Caki2 (cell line): ENCODE measurements at places on chromosomes 7 and 10. TPM values are rescaled to one million over a fixed set of nuclear protein-coding genes. Genes with fewer than 3 reads are reported as not detected.
A peak's percentile ranks its signal among the peaks of the same experiment; 100 is the strongest.

LRGUK gene
- total RNA-seq: not detected in 2 replicates

ZNF777 gene
- 12.3 and 19.6 TPM in 2 replicates for total RNA-seq

NEURL1 gene
- not detected in 2 replicates for total RNA-seq

RPA3 gene
- total RNA-seq: 78.6 and 92.9 TPM in 2 replicates

AKR1C4 gene
- total RNA-seq: not detected in 2 replicates

CCDC136 gene
- total RNA-seq: 2.7 and 5.2 TPM in 2 replicates

H2BK1 gene
- not detected in 2 replicates for total RNA-seq

PHYHIPL gene
- total RNA-seq: 2.2 TPM in 1 of 2 replicates, not detected in the other

DNA sequence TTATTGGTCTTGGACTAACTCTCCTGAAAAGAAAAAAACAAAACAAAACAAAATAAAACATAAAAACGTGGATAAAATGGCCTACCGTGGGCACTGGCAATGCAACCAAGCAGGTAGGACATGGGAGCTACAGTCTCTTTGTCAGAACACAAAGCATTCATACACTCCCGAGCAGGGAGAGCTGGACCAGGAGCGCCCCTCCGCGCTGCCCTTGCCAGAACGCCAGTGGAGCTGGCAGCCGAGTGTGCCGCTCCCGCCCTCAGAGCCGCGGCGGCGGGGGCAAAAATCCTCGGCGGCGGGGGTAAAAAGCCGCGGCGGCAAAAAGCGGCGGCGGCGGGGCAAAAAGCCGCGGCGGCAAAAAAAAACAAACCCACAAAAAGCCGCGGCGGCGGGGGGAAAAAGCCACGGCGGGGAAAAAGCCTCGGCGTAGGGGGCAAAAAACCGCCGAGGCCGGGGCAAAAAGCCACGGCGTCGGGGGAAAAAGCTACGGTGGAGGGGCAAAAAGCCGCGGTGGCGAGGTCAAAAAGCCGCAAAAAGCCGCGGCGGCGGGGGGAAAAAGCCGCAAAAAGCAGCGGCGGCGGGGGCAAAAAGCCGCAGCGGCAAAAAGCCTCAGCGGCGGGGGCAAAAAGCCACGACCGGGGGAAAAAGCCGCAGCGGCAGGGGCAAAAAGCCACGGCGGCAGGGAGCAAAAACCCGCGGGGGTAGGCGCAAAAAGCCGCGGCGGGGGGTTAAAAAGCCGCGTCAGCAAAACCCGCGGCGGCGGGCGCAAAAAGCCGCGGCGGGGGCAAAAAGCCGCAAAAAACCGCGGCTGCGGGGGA lies 418.1 kb downstream of the ZNF716 start:
- DNase-seq: no peak

GRCh38 chr7:151825721-151826120 lies 51.2 kb downstream of the PRKAG2 start:
- DNase-seq: no peak

DNA sequence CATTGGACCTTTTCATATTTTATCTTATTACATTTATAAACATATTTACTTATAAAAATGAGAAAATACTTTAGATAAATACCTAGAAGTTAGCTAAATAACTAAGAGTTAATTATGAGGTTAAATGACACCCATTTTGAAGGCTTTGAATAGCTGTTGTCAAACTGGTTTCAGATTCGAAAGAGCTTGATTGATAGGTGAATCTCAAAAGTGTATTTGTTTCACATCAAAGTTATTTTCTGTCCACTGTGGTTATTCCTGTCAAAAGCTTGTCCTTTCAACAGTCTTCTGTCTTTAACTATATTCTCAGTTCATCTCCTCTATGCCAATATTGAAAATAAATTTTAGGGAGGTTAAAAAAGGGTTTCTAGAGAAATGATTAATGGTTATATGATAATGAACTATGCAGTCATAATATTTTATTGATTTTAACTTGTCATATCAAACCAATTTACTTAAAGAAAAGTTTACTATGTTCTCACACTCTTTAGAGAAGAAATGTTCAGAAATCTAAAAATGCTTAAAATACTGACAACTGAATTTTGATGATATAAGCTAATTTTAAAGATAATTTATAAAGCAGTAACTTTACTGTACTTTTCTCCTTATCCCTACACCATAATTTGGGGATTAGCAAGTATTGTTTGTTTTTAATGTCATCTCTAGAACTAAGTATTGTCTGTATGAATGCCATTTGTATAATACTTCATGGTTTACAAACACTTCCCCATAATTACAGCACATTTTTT lies 72.0 kb upstream of the FOXP2 start:
- DNase-seq: no peak

DNA sequence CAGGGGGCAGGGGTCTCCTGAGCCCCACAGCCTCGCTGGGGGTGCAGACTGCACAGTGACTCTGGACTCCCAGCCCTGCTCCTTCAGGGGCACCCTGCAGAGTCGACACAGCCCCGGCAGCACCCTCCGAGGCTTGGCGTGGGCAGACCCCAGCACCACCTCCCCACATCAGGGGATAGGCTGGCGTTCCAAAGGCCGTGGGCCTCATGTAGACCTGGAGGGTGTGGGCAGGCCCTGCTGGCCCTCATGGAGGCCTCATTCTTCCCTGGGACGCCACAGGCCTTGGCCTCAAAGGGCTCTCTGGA lies 265.9 kb downstream of the ELFN1 start:
- no peak for DNase-seq

DNA sequence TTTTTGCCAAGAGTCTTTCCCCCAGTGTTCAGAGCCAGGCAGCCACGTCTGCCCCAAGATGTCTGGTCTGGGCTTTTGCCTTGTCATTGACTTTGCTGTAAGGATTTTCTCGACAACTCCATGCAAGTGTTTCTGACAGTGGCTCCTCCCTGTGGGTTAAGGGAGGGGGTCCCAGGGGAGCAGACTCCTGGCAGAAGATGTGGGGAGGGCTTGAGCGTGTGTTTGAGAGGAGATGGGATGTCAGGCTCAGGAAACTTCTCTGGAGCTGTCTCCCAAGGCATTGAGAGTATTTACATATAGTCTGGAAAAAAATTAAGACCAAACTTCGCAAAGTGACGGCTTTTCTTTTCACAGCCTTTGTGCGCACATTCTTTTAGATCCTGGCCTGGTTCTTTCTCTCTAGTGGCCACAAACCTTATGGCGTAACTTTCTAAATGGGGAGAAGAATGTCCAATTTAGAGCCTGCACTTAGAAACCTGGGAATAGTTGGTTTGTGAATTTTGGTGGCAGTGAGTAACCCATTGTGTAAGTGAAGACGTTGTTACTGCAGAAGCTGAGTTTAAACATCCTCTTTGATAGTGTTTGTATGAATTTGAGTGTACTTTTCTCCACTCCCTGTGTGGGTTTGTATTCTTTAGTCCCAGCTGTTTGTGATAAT lies 201.5 kb downstream of the LRMDA start:
- DNase-seq: no peak

DNA sequence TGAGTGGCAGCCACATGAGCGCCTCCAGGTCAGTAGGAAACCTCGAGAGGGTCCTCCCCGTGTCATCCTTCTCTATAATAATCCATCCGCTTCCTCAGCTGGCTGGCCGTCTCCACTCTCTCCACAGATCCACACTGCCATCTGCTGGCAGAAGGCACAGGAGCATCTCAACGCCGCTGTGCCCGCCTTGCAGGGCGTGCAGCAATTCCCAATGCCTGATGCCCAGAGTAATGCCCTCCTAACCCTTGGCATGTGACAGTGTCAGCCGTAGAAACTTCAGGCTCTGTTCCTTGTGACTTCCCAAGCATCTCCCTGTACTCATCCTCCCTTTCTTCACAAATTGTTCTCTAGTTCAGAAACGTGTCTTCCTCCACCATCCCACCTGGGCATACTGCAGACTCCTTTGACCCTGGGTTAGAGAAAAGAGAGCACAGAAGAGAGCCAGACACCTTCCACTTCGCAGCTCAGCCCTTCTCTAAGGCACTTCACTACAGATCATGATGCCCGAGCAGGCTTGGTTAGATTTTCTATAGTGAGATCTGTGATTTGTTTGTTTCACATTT lies 70.8 kb downstream of the XPNPEP1 start:
- DNase-seq: peak; percentile 61

- DNase-seq: no peak
Measured at GRCh38 chr10:129888784-129889616, 75.1 kb downstream of the EBF3 start.

GRCh38 chr7:31595390-31595789 lies 81.5 kb downstream of the ITPRID1 start:
- no peak for DNase-seq

DNA sequence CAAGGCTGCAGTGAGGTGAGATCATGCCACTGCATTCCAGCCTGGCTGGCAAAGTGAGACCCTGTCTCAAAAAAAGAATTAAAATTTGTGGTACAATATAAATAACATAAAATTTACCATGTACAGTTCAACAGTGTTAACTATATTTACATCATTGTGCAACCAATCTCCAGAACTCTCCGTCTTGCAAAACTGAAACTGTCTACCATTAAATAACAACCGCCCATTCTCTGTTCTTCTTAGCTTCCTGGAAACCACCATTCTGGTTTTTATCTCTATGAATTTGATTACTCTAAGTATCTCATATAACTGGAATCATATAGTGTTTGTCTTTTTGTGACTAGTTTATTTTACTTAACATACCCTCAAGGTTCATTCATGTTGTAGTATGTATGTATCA lies 167.6 kb downstream of the AUTS2 start:
- no peak for DNase-seq

GRCh38 chr7:2191016-2191415 lies 41.7 kb downstream of the MAD1L1 start:
- DNase-seq: no peak

GRCh38 chr7:30146127-30146612 lies 11.4 kb downstream of the MTURN start:
- DNase-seq: no peak

GRCh38 chr7:150342121-150342408 lies 636 bp upstream of the RARRES2 start:
- DNase-seq: no peak

DNA sequence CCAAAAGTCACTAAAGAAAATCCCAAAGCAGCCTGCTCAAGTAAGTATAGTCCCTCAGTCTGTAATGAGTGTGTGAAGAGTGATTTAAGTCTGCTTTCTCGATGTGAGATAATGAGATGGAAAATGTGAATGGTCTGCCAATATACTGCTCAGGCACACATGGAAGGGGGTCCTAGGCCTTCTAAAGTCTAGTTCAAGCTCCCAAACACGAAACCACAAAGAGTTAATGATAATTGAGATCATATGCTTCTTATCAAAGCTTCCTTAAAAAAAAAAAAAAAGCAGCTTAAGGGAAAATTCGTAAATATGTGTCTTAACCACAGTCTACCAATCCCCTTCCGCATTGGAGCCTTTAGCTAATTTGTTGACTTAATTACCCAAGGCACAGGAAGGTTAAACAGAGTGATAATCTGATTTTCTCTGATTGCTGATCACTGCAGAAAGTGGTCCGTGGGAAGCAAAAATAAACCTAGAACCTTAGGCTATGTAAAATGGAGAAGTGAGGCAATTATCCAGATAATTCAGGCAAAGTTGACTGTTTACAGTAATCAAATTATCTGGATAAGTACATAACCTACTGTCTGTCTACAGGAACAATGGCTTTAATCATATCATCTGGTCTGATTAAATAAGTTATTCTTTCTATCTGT lies 172.9 kb downstream of the MBL2 start:
- no peak for DNase-seq

- no peak for DNase-seq
Measured at GRCh38 chr10:1382711-1383110, 326.5 kb downstream of the WDR37 start.

- no peak for DNase-seq
Measured at GRCh38 chr7:73308074-73308664, 457 bp downstream of the NSUN5 start.

DNA sequence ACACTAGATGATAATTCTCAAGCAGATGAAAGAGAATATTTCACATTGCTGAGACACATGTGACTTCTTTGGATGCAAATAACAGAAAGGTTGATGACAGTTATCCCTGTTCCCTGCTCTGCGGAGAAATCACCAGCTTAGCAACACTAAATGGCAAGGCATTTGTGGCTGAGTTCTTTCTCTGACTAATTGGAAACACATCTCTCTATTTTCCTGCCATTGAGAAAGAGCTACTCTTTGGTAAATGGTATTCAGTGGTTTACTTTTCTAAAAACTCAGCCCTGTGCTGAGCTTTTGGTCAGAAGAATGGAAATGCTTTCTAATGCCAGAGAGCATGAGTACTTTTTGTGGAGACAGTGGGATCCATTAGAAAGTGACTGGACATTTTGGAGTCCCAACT lies 771.4 kb downstream of the LRMDA start:
- no peak for DNase-seq

DNA sequence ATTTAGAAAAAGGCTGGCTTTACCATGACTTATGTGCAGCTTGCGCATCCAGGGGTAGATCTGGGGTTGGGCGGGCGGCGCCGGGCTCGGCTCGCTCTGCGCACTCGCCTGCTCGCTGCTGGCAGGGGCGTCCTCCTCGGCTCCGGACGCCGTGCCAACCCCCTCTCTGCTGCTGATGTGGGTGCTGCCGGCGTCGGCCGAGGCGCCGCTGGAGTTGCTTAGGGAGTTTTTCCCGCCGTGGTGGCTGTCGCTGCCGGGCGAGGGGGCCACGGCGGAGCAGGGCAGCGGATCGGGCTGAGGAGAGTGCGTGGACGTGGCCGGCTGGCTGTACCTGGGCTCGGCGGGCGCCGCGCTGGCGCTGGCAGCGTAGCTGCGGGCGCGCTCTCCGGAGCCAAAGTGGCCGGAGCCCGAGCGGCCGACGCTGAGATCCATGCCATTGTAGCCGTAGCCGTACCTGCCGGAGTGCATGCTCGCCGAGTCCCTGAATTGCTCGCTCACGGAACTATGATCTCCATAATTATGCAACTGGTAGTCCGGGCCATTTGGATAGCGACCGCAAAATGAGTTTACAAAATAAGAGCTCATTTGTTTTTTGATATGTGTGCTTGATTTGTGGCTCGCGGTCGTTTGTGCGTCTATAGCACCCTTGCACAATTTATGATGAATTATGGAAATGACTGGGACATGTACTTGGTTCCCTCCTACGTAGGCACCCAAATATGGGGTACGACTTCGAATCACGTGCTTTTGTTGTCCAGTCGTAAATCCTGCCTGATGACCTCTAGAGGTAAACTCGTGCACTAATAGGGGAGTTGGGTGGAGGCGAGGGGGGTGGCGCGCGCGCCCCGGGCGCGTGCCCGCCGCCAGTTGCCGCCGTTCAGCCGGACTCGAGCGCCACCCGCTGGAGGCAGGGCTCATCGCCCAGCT lies at the start of gene HOXA5:
Gene HOXA5, minus strand, starts transcription at position 659 of the 927 bp plus-strand sequence. Its CDS starts 74 bp downstream, at position 585.
- peak; percentile 97 for DNase-seq

DNA sequence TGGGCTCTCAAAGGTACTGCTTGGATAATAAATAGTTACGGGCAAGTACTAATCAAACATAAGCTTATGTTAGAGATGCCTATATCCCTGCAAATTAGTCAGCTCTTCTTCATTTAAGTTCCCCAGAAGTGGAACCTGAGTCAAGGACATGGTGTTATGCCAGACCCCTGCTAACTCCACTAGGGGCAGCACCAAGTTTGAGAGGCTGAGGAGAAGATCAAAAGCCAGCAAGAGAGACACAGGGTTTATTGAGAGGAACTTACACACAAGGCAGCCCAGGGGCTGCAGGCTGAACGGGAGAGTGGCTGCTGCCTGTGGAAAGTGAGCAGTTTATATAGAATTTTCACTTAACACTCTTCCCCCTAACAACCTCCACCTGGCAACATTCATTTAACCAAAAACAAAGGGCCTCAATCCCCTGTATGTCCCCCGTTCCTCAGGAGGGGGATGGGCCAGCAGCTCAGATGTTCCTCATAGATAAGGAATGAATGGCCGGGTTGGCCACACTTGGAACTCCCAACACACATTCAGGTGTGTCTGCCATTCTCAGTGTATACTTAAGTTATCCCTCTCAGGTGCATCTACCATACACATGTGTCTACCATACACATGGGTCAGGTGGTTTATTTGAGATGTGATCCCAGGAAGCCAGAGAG lies 62.6 kb upstream of the GHITM start:
- DNase-seq: no peak
